Substantia nigra (tissue), 51 donors: ENCODE measurements at places on chromosomes 13 and 19.
A peak's percentile ranks its signal among the peaks of the same experiment; 100 is the strongest.

DNA sequence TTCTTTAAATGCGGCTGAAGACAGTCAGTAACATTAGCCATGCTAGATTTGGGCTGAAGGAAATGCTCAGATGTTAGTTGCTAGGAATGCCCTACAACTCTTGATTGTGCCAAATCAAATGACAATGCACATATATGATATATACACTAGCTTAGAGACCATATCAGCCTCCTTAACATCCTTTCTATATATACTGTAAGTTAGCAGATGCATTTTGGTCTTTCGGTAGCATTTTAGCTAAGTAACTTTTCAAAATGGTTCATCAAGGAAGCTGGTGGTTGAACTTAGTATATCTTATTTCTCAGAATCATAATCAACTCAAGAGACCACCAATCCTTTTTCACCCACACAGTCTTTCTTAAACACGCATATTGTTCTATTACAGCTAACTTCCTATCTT is 14.1 kb upstream of the ENOX1 start:
- DNase-seq, result no peak

- DNase-seq, result peak; percentile 59
Observed at GRCh38 chr13:23579072-23579895, 9.1 kb downstream of the TNFRSF19 start.

GRCh38 chr19:42596391-42597072 is 1.8 kb upstream of the CEACAM8 start:
- DNase-seq, result peak; percentile 40

DNA sequence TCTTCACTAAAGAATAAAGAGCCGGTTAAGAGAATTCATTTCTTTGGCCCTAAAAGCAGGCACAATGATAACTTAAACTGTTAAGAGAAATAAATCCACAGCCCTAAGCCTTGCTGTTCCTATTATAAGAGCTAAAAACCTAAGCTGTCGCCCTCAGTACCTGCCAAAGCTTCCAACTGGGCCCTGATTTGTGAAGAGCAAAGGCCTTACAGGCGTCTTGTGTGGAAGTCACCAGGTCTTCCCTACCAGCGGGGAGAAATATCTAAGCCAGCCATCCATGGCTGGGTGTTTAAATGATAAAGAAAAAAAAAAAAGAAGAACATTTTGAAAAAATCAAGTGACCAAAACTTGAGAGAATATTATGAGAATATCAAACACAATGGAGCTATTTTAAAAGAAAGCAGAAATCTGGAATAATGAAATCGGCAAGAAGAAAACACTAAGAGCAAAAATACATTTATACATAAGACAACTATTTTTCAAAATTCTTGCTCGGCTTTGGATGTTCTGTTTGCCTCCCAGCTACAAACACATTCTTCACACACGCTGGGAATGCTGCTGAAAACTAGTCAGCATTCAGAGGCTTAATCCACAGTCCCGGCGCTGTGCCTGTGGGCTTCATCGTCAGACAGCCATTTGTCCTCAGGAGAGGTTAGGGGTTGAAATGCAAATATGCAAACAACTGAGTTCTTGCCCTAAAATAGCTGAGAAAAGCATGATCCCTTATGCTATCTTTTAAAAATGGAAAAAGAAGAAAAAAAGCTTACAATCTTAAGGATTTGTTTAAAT is 89.8 kb upstream of the LSM14A start:
- DNase-seq, result no peak

GRCh38 chr13:50529154-50529882 is 314.2 kb downstream of the DLEU7 start:
- peak; percentile 63 for DNase-seq

DNA sequence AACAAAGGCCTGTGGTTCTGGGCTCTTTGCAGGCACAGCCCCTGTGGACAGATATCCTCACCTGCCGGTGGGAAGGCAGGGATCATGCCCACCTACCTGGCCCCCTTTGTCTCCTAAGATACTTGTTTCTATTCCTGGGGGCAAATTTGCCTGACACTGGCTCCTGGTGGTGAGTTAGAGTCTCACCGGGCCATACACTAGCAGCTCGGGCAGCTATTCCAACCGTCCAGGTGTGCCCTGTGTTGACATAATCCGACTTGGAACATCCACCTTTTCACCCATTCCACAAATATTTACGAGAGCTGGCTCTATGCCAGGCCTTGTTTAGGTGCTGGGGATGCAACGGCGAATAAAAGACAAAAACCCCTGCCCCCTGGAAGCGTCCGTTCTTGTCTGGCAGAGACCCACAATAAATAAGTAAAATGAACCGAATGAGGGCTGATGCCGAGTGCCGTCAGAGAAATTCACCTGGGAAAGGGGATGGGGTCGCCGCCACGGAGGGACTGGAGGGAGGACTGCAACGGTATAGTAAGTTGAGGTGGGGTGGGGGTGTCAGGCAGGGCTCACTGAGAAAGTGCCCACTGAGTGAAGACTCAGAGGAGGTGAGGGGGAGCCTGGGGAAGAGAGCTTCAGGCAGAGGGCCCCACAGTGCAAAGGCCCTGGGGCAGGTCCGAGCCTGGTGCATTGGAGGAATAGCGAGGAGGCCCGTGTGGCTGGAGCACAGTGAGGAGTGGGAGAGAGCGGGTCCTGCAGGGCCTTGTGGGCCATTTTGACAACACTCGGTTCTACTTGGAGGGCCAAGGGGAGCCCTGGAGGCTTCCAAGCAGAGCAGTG is 43.2 kb upstream of the RANBP3 start:
- DNase-seq, result no peak

- DNase-seq, result no peak
Observed at GRCh38 chr13:95317039-95317989, 16.1 kb upstream of the ABCC4 start.

DNA sequence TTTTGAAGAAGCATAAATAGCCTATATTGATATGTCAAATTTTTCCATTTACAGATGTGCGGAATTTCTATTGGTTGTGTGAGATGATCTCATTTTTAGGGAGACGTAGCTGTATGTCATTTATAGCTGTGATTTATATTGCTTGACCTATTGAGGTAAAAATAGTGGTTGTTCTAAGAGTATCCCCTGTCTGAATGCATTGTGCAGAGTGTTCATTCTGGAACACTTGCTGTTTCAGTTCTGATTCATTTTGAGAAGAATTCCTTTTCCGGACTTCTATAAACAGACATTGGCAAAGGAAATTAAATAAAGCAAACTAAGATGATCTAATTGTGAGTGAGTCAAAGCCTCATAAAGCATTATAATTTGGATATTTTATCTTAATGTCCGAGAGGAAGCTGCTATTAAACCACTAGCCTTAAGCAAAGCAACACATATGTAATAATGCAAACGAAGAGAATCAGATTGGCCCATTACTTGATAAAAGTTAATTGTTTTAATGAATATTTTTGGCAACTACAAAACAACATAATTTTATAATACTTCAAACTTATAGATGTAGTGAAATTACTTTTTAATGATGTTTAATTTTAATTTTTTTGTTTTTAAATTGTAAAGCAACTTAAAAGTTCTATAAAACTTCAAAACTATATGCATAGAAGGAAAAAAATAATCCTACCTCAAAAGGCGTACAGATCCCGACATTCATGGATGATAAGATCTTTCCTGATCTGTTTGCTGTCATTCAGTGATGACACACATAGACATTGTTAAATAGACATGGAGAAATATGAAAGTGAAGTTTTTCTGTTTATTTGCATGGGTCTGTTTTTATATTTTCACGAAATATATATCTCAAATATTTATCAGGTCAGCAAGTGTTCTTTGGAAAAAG is 942.6 kb upstream of the SLC10A2 start:
- no peak for DNase-seq
